ENCODE measurements at places on chromosomes 5 and 9.
A peak's percentile ranks its signal among the peaks of the same experiment; 100 is the strongest.

DNA sequence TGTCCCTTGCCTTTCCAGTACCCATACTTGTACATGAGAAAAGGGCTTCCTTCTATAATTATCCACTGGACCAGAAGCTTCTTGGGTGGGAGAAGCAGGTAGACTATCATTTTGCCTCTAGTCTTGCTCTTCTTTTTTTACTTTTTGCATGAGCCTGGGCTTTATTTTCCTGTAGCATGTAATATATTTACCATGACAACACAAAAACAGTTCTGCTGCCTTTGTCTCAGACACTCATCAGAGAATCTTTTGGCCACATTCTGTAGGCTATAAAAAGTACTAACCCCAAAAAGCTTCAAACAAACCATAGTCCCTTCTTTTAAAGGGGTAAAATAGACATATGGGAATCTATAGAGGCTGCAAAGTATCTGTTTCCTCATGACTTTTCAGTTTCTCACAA is 339.2 kb upstream of the PIK3R1 start:
- DNase-seq, result no peak

- DNase-seq, result peak; percentile 84
Observed at GRCh38 chr5:68114378-68115040, 101.0 kb upstream of the PIK3R1 start.

- peak; percentile 85 for DNase-seq
Observed at GRCh38 chr9:93081931-93082330, 14.1 kb upstream of the CARD19 start.

DNA sequence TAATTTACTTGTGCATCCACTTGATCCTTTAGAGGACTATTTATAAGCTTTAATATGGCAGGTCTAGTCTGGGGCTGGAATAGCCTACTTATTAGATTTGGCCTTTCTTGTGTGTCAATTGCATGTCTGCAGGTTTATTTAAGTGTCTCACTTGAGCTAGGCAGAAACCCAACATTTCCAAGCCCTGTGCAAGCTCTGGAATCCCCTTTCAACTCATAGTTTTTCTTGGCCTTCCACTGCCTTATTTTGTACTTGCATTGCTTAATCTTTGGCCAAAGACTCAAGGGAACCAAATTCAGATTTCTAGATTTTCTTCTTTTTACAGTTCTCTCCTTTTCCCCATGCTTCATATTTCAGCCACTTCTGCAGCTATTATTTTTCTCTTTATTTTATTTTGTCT is 102.4 kb upstream of the RFX3 start:
- no peak for DNase-seq

DNA sequence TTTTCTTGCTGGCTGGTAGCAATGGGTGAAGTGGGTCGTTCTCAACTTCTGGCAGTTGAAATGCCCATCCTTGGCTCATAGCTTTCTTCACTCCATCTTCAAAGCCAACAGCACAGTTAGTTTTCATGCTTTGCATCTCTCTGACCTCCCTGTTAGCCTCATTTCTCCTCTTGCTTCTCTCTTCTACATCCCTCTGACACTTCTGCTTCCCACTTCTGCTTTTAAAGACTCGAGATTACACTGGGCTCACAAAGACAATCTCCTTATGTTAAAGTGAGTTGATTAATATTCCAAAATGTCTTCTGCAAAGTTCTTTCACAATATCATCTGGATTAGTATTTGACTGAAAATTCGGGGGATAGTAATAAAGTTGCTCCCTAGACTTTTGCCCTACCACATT is 684.8 kb upstream of the CCNG1 start:
- DNase-seq, result no peak

GRCh38 chr5:171595401-171595800 is 176.0 kb downstream of the FGF18 start:
- DNase-seq, result no peak

Data from IMR-90 (cell line).